ENCODE measurements at places on chromosomes 5 and 9.

DNA sequence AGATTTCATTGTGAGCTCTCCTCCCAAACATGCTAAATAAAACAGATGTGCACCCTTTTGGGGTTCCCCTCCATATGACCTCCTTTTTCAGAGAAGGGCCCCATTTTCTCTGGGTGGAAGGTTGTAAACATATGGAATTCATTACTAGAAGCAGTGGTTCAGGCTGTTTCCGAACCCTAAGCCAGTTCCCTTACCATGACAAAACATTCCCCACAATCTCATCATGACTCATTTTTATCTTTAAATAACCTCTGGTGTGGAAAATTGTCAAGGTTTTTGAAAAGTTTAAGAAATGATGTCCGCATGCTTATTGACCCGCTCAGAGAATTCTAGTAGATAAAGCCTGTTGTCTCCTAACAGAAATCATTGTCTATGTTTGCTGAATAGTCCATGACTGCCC, 127.3 kb upstream of the PIK3R1 start:
- DNase-seq, result no peak

- no peak for DNase-seq
These were observed 78.7 kb upstream of the PRDM9 start for GRCh38 chr5:23428705-23429104.

DNA sequence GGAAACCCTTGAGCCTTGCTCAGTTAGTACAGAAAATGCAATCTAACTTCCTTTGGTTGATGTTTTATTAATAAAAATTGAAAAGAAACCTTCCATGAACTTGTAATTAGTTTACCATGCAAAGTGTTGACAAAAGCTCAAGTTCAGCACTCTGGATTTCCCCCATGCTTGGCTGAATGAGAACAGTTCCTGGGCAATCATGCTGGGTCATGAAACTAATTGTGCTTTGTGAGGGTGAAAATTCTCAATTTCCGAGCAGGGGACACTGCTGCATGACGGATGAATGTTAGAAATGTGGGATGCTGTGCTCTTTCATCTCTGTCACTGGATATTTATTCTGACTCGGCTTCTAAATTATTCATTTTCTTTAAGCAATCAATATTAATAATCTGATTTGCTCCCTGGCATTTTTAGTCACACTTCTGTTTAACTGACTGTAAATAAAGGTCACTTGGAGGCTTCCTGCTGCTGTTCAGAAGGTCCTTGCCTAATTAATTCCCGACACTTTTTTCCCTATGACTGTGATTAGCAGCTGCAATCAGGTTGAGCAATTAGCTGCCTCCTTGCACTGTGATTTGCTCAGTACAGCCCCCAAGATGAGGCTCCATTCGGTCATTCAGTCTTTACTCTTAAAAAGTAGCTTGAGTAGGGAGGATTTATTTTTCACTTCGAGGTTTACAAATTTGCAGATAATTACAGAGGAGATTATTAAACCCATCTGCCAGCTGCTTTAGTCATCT, 678.1 kb upstream of the ZNF608 start:
- no peak for DNase-seq

- no peak for DNase-seq
These were observed 15.5 kb downstream of the B4GALT1 start for GRCh38 chr9:33151601-33152000.

DNA sequence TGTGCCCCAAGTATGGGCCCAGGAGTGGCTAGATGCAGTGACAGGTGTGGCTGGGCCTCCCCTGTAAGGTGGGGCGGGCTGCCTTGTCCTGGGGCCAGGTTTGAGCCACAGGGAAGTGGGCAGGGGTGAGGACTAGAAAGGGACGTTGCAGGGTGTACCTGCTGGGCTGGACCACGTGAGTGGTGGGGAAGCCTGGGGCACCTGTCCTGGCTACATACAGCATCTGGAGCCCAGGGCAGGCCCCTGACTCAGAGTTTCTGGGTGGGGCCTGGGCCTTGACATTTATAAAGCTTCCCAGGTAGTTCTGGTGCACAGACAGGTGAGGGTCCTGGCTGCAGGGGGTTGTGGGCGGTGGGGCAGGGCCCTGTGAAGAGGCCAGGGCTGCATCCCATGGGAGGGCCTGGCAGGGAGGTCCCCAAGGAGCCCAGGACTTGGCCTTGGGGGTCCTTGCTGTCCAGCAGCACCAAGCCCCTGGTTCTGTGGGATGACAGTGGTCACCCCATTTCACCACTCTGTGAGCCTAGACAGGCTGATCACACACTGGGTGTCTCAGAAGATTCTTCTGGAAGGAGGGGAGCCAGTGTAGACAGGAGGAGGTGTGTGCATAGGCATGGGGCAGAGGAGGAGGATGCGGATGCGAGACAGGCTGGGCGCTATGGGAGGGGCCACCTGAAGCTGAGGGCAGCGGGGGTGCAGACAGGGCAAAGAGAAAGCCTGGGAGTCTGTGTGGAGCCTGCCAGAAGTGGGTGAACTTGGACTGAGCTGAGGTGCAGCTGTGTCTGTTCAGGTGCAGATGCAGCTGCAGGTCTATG, 94.0 kb downstream of the PHF2 start:
- no peak for DNase-seq

DNA sequence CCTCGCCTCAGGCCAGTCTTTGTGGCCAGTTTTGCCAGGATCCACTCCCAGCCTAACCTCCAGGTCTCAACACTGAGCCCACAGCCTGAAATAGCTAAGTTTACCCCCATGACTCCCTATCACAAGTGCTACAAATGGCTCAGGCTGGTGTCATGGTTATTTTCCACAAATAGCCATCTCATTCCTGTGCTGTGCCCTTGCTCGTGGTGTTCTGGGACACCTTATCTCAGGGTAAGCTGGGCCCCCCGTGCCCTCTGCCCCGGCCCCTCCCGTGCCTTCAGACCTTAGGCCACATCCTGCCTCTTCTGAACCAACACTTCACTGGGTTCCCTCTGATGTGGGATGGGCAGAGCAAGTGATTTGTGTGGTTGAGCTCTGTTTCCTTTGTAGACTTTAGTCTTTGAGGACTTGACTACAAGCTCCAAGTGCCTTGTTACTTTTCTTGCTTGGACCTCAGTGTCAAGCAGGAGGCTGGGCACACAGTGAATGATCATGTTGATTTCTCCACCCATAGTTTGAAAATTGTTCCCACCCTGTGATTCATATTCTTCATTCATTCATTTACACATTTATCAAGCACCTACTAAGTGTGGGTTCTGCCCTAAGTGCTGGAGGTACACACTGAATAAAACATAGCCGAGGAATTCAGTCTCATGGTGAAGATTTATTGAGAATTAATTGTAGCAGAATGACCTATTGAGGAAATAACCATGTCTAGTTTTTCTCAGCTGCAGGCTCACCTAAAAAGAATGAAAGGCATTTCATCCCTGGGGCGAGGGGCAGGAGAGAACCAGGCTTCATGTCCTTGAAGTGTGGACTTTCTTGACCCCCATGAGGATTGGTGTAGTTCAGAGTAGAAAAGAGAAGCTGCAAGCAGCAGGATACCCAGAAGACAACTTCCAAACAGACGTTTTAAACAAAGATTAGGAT, 84.5 kb upstream of the CTNNA1 start:
- DNase-seq, result no peak

DNA sequence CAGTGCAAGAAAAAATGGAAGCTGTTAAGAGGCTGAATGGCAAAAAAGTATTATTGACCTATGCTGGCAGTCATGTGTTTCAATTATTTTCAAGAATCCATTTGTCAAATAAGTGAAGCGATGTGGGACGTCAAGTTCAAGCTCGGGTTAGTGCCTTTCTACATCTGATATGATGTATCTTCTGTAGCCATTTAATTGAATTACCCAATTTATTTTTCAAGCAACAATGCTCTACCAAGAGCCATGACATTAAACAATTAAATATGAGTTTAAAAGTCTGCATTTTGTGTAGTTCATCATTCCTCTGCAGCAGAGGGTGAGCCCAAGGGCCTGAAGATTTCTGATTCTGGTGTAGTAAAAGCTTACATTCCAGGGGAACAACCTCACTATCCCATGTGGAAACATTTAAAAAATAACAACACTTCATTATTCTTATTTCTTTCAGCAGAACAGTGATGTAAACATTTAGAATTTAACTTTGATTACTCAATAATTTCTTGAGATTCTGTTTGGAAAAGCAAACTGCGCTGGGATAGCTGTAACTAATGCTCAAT, 619.7 kb upstream of the ARRDC3 start:
- DNase-seq, result no peak

- no peak for DNase-seq
These were observed 62.7 kb downstream of the ANKRD33B start for GRCh38 chr5:10626473-10627013.

DNA sequence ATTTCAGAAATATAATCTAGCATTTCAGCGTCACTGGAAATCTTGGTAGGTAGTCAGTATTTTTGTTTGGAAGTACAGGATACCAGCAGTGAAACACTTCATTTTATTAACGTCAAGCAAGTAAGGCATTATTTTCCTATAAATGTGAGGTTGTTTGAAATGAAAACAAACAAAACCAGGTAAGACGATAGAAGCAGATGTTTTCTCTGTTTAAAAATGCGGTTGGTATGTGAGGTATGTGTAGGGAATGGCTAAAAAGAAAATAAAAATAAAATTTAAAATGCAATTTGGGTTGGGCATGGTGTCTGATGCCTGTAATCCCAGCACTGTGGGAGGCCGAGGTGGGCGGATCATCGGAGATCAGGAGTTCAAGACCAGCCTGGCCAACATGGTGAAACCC, 16.1 kb downstream of the GDA start:
- DNase-seq, result no peak

DNA sequence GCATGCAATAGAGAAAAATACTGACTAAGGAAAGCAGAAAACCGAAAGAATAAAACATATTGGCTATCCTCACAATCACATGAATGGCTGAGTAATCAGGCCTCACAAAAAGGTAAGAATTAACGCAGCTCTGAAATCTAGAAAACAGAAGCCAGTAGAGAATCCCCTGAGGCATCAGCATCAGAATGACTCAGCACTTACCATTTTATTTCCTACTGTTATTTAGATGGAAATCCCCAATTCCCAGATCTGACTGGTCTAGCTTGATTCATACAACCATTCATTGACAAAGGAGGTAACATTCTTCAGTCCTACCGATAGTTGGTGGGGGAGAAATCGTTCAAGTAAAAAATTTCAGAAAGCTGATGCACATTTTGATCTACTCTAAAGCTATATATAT, 1408.4 kb upstream of the WWC1 start:
- DNase-seq, result no peak

GRCh38 chr5:171984748-171985419, 21.6 kb downstream of the FBXW11 start:
- DNase-seq, result no peak

- no peak for DNase-seq
These were observed 220.4 kb downstream of the ARRDC3 start for GRCh38 chr5:91162534-91163381.

DNA sequence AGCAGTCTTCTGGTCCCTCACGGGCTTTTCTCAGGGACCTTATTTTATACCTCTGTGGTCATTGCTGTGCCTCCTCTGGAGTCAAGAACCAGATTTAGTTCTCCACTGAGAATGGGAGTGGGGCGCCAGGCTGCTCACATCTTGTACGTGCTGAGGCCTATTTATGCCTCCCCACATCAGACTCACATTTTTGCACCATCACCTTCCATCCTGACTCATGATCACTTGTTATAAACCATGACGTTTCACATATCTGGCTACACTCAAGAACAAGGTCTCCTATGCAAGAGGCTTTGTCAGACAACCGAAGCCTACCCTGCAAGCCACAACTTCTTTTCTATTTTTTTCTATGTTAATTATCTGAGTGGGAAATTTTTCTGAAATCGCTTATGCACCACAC, 10.7 kb downstream of the PRUNE2 start:
- DNase-seq, result no peak

DNA sequence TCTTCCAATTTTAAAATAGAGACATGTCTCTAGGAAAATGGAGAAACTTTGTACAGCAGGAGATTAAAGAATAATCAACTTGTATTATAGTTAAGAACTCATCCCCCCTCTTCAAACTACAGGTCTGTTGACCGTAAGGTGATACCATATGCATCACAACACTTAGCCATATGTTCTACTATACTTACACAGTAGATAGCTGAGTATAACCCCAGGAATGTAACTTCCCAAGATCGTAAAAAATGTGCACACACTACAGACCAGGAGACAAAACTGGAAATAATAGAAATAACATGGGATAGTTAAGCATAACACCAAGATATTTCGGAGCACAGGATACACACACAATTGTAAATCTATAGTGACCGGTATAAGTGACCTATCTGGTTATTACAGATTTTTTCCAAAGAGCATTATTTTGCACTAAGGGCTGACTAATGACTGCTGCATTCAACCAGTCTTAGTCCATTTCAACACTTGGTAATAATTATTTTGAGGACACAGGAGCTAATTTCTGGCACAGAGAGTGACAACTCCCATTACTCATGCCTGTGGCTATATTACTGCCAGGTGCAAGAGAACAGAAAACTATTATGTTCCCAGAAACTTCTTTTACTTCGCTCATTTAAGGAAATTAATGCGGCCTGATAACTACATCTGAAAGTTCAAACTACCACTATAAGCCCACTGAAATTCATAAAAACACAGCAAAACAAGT, 15.4 kb upstream of the ZNF622 start:
- DNase-seq, result no peak

- no peak for DNase-seq
These were observed 45.1 kb downstream of the TTC1 start for GRCh38 chr5:160054047-160054446.

DNA sequence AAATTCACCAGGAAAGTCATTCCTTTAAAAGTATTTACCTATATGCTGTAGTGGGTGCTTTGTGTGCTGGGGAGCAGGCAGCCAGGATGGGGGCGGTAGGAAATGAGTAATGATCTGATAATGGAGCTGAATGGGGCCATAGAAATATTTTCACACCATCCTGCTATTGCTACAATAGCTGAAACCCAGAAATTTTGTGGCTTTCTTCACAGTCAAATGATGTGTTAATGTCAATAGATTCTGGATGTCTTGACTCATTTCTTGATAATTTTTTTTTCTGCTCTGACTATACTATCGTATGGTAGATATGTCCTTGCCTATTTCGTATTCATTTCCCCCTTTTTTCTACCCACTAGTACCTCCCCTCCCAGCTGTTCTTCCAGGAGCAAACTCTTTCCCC, 59.5 kb downstream of the RORB start:
- DNase-seq, result no peak

DNA sequence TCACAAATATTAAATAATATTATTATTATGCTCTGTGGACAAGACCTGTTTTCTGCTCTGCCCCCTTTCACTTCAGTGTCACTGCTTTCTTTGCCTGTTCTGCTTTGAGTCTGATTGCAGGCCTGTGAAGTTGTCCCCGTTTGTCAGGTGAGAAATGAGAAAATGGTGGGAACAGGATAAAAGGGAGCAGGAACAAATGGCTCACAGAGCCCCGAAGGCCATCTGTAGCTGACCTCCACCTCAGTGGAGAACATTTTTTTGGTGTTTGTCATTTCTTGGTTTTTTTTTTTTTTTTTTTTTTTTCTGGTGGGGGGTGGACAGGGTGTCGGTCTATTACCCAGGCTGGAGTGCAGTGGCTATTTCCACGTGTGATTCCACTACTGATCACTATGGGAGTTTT, 13.2 kb upstream of the S100Z start:
- no peak for DNase-seq

DNA sequence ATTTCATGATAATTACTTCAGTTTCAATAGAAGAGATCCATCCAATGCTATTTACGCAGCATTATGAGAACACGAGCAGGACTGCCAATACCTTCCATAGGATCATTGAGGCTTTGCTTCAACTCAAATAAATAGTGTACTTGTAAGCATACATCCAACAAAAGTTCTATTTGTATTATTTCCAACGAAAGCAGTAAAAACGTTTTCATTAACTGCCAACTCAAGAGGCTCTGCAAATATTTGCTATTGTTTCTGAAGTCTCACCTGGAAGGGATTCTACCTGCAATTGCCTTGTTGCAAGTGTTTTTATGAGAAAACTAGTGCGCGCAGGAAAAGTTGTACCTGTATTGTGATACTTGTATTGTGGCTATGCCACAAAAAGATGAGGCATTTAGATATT, 11.0 kb upstream of the GNPDA1 start:
- DNase-seq, result no peak
